ENCODE measurements at places on chromosomes 4 and X.

GRCh38 chr4:77473509-77473908, 132.1 kb upstream of the CXCL13 start:
- no peak for DNase-seq

- no peak for DNase-seq
Measured at GRCh38 chrX:138708268-138708667, 3.2 kb downstream of the FGF13 start.

- no peak for DNase-seq
Measured at GRCh38 chrX:37644381-37645305, 40.9 kb upstream of the XK start.

DNA sequence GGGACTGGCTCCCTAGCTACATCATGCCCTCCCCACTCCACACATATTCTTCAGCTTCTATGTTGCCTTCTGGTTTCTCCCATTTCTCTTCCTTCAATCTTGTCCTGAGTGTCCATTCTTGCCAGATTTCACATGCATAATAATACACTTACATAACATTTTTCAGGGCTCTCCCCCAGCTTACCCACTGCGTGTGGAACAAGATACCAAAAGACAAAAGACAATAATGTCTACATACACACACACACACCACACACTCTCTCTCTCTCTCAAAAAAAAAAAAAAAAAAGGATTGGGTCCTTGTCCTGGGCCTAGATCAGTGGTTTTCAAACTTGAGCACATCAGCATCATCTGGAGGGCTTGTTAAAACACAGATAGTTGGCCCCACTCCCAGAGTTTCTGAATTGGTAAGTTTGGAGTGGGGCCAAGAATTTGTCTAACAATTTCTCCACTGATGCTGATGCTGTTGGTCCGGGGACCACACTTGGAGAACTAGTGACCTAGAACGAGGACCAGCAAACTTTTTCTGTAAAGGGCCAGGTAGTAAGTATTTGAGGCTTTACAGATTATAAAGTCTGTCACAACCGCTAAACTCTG, 6.5 kb upstream of the SMARCA1 start:
- DNase-seq = no peak

GRCh38 chr4:56723201-56723605, 42.1 kb upstream of the HOPX start:
- DNase-seq = no peak

DNA sequence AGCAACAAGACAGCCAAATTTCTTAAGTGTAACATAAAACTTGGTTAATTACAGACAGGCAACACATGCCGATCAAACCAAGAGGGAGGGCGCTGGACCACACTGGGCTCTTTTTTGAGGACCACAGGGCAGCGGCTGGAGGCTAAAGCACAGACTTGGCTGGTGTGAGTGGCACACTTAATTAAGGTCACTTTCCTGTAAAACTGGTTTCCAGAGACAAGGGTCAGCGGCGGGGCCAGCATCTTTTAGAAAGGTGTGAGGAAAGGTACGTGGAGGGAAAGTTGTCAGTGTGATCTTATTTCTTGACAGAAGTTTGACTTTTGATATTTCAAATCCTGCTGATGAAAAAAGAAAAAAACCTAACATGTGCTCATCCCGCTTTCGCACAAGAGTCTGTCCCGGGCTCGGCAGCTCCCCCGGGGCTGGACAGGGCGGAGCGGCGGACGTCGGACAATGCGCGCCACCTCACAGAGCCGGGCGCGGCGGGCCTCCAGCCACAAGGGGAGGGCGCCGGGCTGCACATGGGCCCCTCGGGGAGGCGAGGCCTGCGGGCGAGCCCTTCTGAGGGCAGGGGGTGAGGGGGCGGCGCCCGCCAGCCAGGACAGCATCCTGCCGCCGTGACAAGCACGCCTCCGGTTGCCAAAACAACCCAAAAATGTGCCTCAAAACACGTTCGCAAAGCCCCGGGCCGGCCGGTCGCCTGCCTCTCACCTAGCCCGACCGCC, 660 bp upstream of the HSPA4L start:
- no peak for DNase-seq

DNA sequence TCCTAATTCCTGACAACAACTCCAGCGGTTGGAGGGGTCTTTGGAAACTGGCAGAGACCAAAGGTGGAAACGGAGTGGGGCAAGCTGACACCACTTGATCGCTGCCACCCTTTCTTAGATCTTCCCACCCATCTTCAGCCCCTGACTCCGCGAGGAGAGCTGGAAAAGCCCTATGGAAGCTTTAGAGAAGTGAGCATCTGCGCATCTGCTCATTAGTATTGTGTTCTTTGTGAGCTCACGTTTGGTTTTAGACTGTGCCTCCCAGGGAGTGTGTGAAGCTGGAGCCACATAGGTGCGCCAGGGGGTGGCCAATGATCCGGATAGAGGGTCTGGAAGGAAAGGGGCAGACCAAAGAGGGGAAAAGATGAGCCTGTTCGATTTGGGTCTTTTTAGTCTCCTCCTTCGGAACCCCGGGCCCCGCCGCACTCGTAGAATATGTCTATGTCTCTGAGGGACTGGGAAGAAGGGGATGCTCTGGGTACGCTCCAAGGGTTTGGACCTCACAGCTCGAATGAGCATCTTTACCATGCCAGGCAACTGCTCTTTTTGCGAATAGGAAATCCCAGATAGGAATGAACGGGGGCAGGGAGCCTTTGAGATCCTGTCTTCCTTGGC, 578 bp upstream of the DKK2 start:
- DNase-seq = no peak

- DNase-seq = no peak
Measured at GRCh38 chrX:68807818-68808217, 21.0 kb upstream of the EFNB1 start.

DNA sequence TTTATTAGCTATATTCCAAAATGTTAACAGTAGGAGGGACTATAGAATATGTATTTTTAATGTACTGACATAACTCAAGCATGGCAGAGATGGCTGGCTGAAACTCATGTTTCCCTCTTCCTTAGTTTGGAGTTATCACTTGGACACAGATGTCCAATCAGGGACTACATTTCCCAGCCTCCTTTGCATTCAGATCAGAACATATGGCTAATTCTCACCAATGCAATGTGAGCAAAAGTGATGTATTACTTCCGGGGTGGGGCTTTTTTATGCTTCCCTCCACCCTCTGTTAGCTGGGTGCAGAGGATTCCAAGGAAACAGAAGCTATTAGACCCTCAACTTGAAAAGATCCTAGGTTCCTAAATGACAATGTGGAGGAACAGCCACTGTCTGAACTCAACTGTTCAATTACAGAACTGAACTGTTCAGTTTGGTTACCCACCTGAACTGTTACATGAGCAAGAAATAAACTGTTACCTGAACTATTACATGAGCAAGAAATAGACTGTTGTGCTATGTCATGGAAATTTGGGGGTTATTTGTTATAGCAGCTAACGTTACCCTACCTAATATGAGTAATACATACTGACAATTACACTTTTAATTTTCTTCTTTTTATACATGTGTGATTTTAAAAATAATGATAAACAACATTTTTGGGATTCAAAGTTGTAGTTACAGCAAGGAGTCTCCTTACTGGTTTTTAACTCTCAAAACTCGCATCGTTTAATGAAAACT, 29.6 kb upstream of the ERVMER34-1 start:
- no peak for DNase-seq

GRCh38 chrX:12971282-12972003, 3.5 kb upstream of the TMSB4X start:
- DNase-seq = no peak

DNA sequence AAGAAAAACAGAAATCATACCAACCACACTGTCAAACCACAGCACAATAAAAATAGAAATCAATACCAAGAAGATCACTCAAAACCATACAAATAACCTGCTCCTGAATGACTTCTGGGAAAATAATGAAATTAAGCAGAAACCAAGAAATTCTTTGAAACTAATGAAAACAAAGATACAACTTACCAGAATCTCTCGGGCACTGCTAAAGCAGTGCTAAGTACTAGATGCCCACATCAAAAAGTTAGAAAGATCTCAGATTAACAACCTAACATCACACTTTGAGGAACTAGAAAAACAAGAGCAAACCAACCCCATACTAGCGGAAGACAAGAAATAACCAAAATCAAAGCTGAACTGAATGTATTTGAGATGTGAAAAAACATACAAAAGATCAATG, 33.2 kb downstream of the AWAT2 start:
- no peak for DNase-seq

DNA sequence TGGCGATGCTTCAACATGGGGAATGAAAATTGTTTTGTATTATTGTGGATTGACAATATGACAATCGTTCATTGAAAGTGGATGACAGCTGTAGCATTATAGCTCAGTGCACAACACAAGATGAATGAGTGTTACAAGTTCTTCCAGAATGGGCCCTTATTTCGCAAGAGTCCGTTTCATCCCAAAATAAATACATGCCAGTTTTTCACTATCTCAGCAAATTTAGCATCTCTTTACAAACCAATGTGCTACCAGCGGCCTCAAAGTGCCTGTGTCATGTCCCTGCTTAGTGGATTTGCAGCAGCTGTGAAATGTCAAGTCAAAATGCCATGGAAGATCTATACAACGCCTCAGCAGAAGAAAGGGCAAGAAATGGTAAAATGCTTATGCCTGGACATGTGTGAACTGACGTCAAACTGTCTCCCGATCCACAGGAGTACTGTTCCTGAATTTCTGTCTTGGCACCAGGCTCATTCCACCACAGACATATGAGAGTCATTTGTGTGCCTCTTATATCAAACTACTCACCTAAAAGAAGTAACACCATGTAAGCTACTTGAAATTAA, 109.6 kb downstream of the MAML3 start:
- DNase-seq = no peak

DNA sequence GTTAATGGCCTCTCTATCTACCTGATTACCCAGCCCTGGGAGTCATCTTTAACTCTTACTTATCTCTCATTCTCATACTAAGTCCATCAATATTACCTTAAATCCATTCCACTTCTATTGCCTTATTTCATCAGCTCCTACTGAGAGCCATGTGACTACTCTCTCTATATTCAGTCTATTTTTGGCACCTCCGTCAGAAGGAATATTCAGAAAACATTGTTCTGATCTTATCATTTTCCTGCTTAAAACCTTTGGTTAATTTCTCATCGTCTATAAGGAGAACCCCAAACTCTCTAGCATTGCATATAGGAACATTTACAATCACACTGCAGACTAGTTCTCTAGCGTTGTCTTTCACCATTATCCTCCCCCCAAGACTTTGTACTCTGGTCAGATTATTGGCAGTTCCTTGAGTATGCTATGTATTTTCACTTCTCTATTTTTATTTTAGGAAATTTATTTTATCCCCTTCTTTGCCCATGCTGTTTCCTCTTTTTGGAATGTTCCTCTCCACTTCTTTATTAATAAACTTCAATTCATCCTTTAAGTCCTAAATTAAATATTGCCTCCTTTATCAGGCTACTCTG, 13.7 kb upstream of the AMMECR1 start:
- DNase-seq = no peak

DNA sequence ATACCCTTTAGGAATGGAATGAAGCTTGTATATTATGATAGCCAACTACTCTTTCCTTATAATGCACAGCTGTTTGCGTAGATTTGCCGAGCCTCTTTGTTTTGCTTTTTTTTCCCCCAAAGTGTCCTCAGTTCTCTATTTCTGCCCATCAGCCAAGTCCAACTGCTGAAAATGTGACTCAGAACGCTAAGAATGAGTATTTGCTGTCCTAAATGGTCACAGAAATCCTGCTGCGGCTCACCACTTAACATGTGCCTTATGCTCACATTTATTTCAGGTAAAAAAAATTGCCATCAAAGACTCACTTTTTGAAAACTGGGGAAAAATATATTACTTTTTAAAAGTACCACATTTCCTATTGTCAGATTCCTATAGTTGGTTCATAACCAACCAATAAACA, 36.9 kb downstream of the GABRA4 start:
- DNase-seq = no peak

- DNase-seq = no peak
Measured at GRCh38 chr4:101122019-101122418, 225.3 kb downstream of the PPP3CA start.

DNA sequence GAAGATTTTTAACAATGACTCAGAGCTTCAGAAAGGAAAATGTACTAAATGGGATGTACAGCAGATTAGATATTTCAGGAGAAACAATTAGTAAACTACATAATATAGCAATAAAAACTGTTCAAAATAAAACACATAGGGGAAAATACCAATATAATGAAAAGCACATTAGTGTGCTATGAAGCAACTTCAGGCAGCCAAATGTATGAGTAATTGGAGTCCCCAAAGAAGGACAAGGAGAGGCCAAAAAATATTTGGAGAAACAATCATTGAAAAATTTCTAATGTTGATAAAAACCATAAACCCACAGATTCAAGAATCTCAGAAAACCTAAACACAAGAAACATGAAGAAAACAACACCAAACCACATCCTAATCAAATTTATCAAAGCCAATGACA, 129.3 kb upstream of the CHRDL1 start:
- no peak for DNase-seq

DNA sequence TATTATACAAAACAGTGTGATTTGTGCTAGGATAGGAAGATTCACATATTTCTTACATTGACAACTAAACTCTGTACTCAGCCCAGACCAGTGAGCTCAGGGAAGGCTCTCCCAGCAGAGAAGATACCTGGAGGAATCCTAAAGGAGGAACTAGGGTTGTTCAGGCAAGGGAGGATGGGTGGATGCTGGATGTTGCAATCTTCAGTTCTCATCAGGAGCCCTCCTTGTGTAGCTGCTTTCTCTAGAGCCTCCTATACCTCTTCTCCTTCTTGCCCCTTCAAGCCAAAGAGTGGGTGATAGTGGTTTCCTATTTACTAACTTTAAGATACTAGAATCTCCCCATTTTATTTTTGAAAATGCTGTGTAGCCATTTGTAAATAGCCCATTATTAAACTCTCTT, 117.3 kb downstream of the NKX6-1 start:
- DNase-seq = no peak

DNA sequence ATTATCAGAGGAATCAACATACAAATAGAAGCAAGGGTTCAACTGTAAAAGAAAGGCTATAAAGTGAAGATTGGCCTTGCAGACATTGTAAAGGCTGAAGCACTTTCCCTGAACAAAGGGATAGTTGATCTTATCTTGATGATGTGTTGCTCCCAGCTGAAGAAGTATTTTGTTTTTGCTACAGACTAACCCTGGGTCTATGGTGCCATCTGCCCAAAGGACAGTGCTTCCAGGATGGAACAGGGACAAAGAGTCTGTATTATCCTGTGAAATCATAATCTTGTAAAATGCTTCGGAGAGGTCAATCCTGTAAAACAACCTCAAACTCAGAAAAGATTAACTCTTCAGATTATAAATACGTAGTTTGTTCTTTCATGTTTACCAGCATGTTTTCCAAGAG, 251.7 kb upstream of the ANKRD50 start:
- no peak for DNase-seq

DNA sequence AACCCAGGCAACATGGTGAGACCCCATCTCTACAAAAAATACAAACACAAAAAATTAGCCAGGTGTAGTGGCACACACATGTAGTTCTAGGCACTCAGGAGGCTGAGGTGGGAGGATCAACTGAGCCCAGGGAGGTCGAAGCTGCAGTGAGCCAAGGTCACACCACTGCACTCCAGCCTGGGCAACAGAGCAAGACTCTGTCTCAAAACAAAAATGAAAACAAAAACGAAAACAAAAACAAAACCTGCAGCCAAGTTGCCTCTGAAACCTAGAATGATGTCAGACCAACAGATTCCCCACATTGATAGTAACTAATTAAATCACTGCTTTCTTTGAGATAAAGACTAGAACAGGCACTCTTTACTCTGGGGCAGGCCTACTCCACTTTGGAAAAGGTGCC, 104.5 kb downstream of the AMELX start:
- DNase-seq = no peak

- no peak for DNase-seq
Measured at GRCh38 chr4:70903291-70903603, 1.1 kb downstream of the MOB1B start.

GRCh38 chrX:74274516-74274915, 29.5 kb upstream of the ZCCHC13 start:
- no peak for DNase-seq

Data from activated CD4-positive, alpha-beta T cell treated with anti-CD3 and anti-CD28 coated beads, Interleukin-2, amount 50 U/mL, for 4 hours (primary cell).